ENCODE measurements at places on chromosomes 16 and 17.

DNA sequence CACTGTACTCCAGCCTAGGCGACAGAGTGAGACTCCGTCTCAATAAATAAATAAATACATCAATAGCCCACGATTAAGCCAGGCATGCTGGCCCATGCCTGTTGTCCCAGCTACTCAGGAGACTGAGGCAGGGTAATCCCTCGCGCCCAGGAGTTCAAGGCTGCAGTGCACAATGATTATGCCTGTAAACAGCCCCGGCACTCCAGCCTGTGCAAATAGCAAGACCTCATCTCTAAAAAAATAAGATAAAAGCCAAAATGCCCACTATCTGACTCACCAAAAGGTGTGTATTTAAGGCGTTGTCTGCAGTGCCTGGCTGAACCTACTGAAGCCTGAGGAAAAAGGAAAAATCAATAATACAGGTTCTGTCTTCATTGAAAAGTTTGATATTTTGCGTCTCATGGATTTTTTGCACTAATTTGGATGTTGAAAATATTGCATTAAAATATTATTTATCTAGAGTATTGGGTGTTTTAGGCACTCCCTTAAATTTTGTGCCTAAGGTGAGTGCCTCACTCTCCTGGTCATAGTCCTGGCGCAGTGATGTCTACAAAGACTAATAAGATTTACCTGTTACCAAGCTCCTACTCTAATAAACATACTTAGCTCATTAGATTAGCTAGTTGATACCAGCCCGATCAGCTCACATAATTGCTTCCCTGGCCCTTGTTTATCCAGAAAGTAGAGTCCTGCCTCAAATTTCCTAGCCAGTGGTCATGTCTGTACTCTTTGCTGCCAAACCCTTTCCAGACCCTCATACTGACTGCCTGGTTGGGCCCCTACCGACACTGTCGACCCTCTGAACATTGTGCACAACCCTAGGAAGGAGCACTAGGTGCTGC, 24.7 kb upstream of the TOB1 start:
- no peak for DNase-seq

GRCh38 chr17:47945529-47946508, 4.4 kb downstream of the PNPO start:
- DNase-seq = no peak

DNA sequence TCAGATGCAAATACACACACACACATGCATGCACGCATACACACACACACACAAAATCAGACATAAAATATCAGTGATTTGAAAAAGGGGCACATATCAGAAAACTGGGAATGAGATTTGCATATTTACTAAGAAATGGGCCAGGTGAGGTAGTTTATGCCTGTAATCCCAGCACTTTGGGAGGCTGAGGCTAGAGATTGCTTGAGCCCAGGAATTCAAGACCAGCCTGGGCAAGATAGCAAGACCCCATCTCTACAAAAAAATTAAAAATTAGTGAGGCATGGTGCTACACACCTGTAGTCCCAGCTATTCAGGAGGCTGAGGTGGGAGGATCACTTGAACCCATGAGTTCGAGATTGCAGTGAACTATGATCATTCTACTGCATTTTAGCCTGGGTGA, 22.4 kb upstream of the PNPO start:
- no peak for DNase-seq

GRCh38 chr17:39678340-39679116, 9.3 kb downstream of the PGAP3 start:
- DNase-seq = no peak

DNA sequence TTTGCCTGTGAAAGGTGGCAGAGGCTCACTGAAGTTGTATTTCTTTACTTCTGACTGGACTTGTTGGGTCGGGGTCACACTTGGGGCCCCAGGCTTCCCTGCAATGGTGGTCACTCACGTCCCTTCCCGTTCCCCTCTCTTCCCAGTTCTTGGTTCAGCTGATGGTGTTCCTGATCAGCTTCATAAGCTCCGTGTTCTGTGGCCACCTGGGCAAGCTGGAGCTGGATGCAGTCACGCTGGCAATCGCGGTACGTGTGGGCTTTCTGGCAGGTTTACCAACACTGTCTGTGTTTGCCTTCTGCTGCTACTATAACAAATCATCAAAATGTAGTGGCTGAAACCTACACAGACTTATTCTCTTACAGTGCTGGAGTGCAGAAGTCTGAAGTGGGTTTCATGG, 8.6 kb downstream of the SLC47A1 start:
- no peak for DNase-seq

DNA sequence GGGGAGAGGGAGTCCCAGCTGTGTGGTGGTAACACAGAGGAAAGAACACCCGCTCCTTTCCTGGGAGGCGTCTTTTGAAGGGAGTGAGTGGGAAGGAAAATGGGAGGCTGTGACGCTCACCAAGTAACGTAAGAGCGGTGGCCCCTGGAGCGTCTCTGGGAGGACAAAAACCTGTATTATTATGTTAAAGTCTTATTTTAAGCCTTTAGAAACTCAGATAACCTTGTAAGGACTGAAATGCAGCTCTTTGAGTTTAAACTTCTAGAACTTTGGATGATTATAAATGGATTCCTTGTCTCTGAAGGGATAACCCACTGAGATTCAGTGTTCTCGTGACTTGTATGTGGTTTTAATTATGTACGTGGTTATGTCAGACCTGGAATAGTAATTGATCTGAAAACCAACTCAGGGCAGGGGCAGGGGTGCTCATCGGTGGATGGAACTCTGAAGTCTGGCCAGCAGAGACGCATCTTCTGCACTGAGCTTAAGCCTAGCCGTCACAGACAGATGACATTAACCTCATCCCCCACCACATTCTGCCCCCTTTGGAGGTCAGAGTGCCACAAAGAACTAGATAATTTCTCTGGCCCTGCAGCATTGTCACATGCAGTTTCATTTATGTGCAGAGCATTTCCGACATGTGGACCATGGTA, 41.8 kb upstream of the SLC12A3 start:
- DNase-seq = no peak

- DNase-seq = no peak
Observed at GRCh38 chr17:43615330-43616028, 46.2 kb downstream of the MEOX1 start.

- no peak for DNase-seq
Observed at GRCh38 chr17:44780845-44781480, 22.2 kb downstream of the ADAM11 start.

GRCh38 chr16:27113341-27113841, 46.7 kb downstream of the C16orf82 start:
- no peak for DNase-seq

GRCh38 chr16:20826039-20826566, 19.8 kb downstream of the REXO5 start:
- DNase-seq = no peak
